ENCODE measurements at places on chromosomes 1 and 21.

- DNase-seq: no peak
Measured at GRCh38 chr1:20712215-20712577, 5.6 kb downstream of the KIF17 start.

DNA sequence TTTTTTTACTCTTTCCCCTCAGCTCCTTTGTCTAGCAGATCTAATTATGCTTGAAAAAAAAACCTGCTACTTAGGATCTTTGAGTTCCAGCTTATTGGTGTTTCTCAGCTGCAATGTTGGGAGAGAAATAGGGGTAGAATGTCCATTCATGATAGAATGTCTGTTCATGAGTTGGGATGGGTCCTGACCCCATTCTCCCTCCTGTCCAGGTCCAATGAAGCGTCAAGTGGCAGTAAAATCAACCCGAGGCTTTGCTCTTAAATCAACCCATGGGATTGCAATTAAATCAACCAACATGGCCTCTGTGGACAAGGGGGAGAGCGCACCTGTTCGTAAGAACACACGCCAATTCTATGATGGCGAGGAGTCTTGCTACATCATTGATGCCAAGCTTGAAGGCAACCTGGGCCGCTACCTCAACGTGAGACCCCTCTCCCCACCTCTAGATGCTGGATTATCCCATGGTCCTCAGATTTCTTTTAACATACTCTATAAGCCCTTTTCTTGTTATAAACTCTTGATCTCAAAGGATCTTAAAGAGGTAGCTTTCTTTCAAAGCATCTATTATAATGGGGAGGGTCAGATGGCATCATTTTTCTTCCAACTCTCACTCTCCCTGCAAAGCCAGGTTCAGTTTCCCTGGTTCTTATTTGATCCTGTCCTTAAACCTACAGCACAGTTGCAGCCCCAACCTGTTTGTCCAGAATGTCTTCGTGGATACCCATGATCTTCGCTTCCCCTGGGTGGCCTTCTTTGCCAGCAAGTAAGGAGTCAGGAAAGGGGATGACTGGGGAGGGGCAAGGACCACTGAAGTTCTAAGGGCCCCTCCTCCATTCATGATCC lies 11.1 kb downstream of the CERS2 start:
- no peak for DNase-seq

- DNase-seq: peak; percentile 63
Measured at GRCh38 chr1:183024317-183025009, 1.2 kb downstream of the LAMC1 start.

GRCh38 chr1:180178511-180179161 lies 24.0 kb downstream of the QSOX1 start:
- DNase-seq: peak; percentile 42

GRCh38 chr1:162376691-162377090 lies at the start of gene SPATA46:
TSS of gene SPATA46 (minus strand) at chr1:162376854. CDS start at chr1:162376790, 64 bp downstream.
- DNase-seq: no peak

GRCh38 chr1:164796916-164797315 lies 237.9 kb downstream of the PBX1 start:
- DNase-seq: no peak

Data from SJSA1 (cell line).